ENCODE measurements at places on chromosomes 6 and 20. TPM values are rescaled to one million over a fixed set of nuclear protein-coding genes. Genes with fewer than 3 reads are reported as not detected.

NR2E1 gene
- total RNA-seq = not detected

RAET1L gene
- total RNA-seq = not detected

COL21A1 gene
- total RNA-seq = 1.8 TPM

FERMT1 gene
- 0.65 TPM for total RNA-seq

NFATC2 gene
- total RNA-seq = 0.65 TPM

TRIM15 gene
- not detected for total RNA-seq

STMND1 gene
- total RNA-seq = not detected

MYLK4 gene
- total RNA-seq = 0.32 TPM
